Stimulated activated CD4-positive, alpha-beta T cell treated with anti-CD3 and anti-CD28 coated beads, TNF-alpha, amount 100 ng/mL, for 4 hours (primary cell): ENCODE measurements at places on chromosomes 1 and 21.

DNA sequence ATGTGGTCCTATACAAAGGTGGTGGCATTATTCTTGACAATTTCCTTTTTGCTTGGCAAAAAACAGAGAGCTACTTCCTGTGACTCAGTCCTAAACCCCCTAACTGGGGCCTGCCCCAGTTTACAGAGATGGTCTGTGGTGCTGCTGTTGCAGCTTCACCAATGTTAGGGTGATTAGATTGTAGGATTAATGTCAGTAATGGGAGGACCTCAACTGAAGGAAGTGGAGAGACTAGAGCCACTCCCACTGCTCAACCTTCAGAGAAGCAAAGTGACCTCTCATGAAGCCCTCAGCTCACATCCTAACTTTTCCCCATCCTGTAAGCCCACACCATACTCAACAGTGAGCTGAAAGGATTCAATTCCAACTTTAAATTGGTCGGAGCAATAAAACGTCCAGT is 3.6 kb downstream of the S100A6 start:
- DNase-seq: no peak

DNA sequence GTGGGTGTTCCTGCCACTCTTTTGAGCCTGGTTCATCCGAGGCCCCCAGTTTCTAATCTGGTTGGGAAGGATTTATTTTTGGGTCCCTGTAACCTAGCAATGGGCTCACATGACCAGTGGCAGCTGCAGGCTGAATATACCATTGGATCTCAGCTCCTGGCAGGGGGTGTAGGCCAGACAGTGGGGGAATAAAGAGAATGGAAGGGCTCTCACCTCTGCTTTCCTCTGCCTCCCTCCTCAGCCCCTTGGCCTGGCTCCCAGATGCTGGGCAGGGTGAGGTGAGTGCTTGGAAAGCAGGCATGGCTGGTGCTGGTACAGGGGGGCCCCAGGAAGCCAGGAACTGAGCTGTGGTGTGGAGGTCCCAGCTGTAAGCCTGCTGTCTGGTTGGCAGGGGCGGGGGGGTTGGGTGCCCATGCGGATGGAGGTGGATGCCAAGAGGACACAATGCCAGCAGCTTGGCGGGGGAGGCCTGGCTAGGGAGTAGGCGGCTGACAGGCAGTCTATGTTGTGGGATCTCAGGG is 3.6 kb upstream of the GPR61 start:
- DNase-seq: no peak

- DNase-seq: no peak
Measured at GRCh38 chr1:245512980-245513578, 358.3 kb downstream of the KIF26B start.

GRCh38 chr21:25579226-25580013 is 27.9 kb downstream of the MRPL39 start:
- DNase-seq: no peak

DNA sequence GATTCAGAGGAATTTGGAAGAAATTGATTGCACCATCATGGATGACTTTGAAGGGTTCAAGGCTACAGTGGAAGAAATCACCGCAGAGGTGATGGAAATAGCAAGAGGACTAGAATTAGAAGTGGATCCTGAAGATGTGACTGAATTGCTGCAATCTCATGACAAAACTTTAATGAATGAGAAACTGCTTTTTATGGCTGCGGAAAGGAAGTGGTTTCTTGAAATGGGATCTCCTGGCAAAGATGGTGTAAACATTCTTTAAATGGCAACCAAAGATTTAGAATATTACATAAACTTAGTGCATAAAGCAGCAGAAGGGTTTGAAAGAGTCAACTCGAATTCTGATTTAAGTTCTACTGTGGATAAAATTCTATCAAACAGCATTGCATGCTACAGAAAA is 698.6 kb downstream of the PLA2G4A start:
- DNase-seq: no peak

GRCh38 chr1:154865442-154866256 is 4.4 kb downstream of the KCNN3 start:
- no peak for DNase-seq

- DNase-seq: peak; percentile 83
Measured at GRCh38 chr1:7770997-7771822, at the start of gene VAMP3. Gene VAMP3, plus strand, starts transcription at chr1:7771296. Its CDS starts 88 bp downstream, at chr1:7771384.

GRCh38 chr1:6083801-6084446 is 38.2 kb downstream of the KCNAB2 start:
- no peak for DNase-seq

DNA sequence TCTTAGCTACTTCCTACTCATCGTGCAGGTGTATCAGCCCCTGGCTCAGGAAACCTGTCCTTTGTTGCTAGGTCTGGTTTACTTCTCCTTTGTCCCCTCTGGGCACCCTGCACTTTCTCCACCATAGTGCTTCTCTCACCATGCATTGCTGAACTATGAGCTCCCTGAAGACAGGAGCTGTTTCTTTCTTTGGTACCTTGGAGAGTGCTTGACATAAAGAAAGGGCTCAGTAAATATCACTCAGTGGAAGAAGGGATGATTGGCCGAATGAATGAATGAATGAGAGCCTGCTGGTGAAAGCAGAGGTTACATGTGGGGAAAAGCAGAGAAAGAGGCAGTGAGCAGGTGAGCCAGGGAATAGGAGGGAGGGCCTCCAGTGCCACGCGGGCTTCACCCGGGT is 9.8 kb upstream of the HMGB4 start:
- no peak for DNase-seq

DNA sequence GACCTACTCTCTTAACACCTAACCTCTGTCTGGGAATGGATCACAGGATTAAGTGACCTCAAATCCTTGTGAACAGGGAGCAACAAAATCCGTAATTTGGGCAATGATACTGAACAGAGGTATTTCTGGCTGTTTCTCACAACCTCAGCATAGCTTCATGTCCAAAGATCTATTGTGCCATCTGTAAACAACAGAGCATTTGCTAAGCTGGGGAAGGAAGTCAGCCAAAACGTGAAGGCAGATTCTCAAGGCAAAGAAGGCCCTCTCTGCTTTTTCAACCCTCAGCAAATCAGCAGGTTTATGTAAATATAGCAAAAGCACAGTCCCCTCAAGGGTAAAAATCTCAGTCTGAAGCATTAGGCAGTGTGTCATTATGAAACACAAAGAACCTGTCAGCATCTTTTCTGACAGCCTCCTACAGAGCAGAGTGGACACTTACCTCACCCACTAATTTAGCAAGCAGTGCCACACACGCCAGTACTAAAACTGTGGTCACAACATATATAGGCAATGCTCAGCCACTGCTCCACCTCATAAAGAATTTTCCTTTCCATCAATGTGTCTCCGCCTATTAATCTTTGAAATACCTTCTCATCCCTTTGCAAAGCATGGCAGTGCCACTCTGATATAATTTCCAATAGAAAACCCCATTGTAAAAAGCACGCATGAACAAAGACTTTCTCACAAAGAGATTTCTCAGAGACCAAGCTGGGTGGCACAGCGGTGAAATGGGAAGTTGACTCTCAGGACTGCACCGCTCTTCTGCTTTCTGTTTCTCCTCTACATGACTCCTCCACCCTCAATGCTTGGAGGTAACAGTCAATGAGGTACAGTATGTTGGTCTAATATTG is 188.0 kb downstream of the RERE start:
- no peak for DNase-seq

- no peak for DNase-seq
Measured at GRCh38 chr1:228032041-228032440, 25.2 kb downstream of the WNT3A start.

GRCh38 chr1:62746086-62746808 is 37.7 kb upstream of the ATG4C start:
- no peak for DNase-seq

GRCh38 chr1:202249846-202250245 is 56.2 kb downstream of the LGR6 start:
- DNase-seq: no peak

GRCh38 chr1:15423355-15424077 is 13.8 kb downstream of the EFHD2 start:
- DNase-seq: no peak

DNA sequence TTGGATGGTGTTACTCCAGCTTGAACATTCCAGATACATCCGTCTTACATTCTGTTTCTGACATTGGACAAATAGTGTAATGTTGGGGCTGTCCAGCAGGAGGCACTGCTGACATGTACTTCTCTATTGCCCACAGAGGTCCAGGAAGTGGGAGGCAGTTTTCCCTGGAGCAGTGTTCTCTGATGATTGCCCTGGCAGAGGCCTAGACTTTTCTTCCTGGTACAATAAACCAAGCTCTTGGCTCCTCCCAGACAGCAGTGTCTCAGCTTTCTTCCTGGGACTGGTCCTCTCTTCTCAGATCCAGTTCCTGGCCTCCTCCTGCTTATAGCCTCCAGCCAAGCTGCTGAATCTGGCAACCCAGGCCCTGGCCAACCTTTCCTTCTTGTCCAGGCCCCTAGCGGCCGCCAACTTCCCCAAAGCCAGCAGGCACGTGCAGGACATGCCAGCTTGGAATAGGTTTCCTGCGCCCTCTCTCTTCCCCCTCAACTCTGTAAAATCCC is 14.9 kb upstream of the IFNLR1 start:
- DNase-seq: peak; percentile 27

DNA sequence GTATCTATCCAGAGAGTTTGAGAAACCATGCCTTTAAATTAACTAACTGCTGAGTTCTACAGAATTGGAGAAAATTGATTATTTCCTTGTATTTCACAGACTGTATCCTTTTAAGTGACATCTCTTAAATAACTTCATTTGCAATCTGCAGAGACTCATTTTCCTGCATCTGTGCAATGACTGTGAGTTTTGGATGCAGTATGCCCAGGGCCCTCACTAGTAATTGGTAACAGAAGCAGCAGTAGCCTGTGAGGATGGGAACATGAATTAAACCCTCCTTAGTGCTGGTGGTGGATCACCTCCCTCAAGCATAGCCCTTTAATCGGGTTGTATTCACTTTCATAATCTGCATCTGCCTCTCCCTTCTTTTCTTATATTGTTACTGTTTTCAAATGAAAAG is 21.7 kb upstream of the SH3D21 start:
- DNase-seq: no peak

- DNase-seq: no peak
Measured at GRCh38 chr1:115665319-115666096, 23.7 kb downstream of the VANGL1 start.

GRCh38 chr1:19640363-19641316 is 3.5 kb upstream of the NBL1 start:
- DNase-seq: no peak

GRCh38 chr1:30883389-30884172 is 25.0 kb downstream of the SDC3 start:
- no peak for DNase-seq

DNA sequence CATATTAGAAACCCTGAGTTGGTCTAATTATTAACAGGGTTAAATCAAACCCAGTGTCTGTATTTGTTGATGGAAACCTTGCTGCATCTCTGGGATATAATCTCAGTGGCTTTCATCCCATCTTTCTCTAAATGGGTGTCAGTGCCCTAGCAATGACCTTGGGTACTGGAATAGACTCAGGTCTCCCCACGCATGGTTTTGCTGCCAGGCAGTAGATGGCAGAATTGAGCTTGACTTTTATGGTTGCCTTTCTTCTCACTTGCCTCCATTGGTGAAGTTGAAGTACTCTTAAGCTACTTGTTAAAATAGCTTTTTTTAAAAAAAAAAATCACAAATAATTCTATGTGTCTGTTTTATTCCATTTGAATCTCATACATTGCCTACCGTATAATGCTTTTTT is 81.8 kb upstream of the HMCN1 start:
- DNase-seq: no peak

DNA sequence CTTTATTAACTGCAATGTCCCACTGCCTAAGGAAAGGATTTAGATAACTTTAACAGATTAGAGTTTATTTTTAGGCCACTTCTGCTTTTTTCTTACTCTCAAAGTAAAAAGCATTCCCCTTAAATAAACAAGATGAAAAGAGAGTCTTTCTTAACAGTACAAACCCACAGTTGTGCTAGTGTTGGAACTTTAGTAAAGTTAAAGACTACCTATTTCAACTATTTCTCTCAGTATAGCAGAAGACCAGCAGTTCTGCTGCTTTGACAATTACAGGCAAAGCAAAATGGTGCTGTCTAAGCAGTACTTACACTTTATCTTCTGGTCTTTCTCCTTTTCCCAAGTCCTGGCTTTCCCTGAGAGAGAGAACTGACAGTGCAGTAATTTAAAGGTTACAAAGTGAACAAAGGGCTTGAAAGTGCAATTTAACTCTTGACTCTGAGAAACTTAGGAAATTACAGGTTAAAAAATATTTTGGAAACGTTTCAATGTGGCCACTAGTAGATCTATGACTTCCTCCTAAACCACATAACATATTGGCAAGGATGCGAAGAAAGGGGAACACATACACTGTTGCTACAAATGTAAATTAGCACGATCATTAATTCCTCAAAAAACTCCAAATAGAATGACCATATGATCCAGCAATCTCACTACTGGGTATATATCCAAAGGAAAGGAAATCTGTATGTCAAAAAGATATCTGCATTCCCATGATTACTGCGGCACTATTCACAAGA is 135.4 kb upstream of the POGK start:
- DNase-seq: no peak

- peak; percentile 21 for DNase-seq
Measured at GRCh38 chr1:201739492-201740085, 89.4 kb upstream of the IPO9 start.

DNA sequence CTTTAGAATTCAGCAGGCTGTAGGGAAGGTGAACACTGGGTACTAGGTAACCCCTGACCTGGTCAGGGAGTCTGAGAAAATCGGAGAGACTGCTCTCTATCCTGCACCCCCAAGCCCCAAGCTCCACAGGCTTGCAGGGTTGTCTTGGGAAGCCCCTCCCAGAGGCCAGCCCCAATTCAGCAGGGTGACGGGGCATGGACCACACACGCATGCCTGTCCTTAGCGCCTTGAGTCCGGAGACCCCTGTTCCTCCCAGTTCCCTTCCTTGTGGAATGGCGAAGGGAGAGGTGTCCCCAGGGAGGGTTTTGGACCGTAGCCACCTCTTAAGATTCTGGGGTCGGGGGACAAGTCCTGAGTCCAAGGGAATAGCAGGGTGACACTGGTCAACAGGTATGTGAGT is 116.1 kb downstream of the HLCS start:
- DNase-seq: no peak

DNA sequence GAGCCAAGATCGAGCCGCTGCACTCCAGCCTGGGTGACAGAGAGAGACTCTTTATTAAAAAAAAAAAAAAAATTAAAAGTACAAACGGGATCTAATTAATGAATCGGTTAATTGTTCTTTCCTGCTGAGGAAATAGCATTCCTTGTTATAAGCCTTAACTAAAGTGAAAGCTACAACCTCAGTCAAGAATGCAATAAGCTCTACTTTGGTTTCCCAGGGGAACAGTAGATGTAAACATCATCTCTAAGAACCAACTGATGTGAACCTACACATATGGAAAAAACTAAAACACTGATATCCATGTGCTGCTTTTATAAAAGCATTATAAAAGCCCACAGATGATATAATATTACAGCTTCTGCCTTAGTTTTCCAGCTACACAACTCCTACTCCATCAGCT is 41.9 kb downstream of the LPGAT1 start:
- no peak for DNase-seq

DNA sequence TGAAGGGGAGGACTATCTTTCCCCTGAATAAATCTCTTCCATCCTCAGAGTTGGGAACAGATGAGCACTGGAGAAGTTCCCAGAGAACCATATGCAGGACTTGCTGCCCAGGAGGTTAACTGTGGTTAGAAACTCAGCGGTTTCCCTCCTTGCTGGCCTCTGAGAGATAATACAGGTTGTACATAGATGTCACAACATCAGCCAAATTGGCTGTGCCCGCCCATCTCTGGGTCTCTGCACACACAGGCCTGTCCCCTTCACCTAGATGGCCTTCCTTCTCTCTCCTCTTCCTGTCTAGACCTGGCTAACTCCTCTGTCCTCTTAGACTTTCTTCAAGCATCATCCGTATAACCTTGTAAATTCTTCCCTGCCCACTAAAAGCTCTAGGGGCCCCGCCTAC is 5.7 kb downstream of the RGS5 start:
- no peak for DNase-seq
